ENCODE measurements at places on chromosomes 5 and 9.

GRCh38 chr5:122112063-122112462, 17.3 kb upstream of the ZNF474 start:
- DNase-seq, result no peak

DNA sequence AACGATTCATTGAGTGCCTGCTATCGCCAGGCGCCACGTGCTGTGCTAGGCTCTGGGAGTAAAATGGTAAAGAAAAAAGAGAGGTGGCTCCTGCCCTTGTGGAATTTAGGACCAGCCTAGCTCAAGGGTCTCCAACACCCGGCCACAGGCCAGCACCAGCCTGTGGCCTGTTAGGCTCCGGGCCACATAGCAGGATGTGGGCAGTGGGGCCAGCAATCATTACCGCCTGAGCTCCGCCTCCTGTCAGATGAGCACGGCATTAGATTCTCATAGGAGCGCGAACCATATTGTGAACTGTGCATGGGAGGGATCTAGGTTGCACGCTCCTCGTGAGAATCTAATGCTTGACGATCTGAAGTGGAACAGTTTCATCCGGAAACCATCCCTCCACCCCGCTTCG, 1.5 kb downstream of the RMRP start:
- DNase-seq, result no peak

DNA sequence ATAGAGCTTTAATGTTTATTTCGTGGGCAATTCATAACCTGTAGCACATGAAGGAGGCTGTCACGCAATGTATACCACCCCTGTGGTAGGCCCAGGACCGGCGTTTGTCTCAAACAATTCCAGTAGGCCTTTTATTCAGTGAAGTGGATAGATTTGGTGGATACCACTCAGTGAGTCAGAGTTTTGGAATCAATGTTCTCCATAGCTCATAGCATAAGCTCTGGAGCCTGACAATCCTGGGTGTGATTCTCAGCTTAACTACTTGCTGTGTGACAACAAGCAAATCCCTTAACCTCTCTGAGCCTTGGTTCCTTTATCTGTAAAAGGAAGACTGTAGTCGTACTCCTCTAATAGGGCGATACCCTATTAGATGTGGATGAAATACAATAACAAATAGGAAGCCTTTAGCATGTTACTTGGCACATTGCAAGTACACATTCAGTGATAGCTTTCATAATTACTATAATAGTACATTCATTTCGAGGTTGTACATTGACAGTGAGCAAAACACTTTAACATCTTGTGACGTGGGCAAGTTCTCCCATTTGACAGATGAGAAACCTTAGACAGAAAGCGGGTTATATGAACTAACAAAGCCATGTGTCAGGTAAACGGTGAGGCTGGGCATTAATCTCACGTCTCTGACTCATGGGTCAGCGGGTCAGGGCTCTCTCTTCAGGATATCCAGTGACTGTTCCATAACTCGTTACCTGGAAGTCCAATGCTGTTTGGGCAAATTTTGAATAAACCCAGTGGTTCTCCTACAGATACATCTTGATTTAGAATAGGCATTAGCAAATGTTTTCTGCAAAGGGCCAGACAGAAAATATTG, 130.8 kb downstream of the C9orf152 start:
- no peak for DNase-seq

DNA sequence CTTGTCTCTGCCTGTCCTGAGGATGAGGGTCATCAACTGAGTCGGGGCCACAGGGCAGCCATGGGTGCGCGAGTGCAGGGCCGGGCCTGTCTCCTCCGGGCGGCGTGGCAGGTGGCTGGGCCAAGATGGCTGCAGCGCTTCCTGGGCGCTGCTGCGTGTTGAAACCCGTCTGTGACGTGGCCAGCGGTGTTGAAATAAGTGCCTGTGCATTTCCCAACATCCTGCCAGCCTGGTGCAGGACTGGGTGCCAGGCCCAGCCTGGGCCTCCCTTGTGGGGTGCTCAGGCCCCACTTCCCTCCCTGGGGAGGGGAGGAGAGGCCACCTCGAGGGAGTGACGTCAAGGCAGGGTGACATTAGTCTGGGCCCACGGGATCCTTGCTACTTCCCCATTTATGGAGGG, 45.5 kb downstream of the RXRA start:
- DNase-seq, result no peak

- DNase-seq, result no peak
Observed at GRCh38 chr9:121143771-121144170, 57.9 kb downstream of the RAB14 start.

GRCh38 chr9:133254471-133254870, 20.5 kb downstream of the ABO start:
- DNase-seq, result no peak

DNA sequence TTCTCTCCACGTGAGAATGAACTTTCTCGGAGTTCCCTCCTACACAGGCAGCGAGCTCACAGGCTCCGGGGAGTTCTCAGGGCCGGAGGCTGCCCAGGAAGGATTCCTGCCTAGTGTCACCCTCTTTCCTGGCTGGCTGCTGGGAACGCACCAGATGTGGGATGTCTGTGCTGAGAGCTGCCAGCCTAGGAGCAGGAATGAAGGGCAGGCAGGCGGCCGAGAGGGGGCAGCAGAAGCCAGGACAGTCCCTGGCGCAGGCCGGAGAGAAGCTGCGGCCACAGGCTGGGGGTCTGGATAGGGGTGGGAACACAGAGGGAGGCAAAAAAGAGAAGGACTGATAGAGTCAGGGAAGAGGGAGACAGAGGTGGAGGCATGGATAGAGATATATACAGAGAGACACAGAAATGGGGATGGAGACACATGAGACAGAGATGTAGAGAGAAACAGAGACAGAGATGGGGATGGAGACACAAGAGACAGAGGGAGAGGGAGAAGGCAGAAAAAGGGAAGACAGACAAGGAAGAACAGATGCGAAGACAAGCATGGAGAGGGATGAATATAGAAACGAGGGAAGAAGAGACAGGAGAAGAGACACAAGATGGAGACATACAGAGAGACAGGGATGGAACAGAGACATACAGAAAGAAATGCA, 25.3 kb upstream of the ENHO start:
- no peak for DNase-seq

DNA sequence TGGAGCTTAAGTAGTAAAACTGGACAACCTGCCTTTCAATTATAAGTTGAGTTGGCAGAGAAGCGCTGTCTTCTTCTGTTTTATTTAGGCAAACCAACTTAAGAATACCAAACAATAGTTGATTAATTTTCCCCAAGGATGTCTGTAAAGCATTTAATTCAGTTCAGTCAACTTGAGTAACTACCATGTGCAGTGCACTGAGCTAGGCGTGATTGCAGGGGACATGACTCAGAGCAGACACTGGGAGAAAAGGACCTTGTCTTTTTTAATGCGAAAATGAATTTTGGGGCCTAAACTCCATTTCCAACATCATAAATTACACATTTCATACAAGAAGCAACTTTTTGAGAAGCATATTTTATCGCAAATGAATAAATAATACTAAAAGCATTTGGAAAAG, 66.3 kb downstream of the FBXL7 start:
- no peak for DNase-seq

GRCh38 chr5:6188344-6188743, 190.0 kb downstream of the MED10 start:
- no peak for DNase-seq

GRCh38 chr5:174527916-174528540, 196.4 kb upstream of the MSX2 start:
- DNase-seq, result no peak

- peak; percentile 7 for DNase-seq
Observed at GRCh38 chr5:10701567-10702039, 59.4 kb downstream of the DAP start.

DNA sequence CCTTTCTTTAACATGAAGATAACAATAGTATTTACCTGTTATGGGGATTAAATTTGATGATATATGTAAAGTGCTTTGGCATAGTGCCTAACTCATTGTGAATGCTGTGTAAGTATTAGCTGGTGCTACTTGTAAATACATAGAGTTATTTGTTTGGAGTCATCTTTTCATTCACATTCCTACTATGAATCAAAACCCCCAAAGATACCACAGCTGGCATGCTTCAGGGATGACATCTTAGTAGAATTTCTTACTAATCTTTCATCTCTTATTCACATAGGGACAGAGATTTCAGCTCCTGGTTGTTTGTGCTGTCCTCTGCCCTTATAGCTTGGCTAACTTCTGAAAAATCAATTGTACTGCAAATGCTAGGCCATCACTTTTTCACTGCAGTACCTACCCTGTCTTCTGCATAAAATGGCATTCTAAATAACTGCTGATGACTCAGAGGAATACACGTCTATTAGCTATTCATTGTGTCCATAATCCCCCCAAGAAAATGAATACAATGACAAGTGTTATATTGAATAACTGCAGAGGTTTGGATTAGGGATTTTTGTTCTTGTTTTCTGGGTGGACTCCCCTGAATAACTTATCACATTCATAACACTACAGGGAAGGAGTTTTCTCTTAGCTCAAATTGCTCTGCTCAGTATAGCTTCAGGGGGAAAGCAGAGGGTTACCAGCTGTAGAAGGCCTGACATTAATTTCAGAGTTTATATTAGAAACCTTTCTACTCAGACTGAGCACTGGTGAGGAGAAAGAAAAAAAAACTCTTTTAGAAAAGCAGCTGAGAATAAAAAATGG, 192.2 kb upstream of the C9orf72 start:
- no peak for DNase-seq

GRCh38 chr5:42429694-42430093, 6.5 kb downstream of the GHR start:
- no peak for DNase-seq

DNA sequence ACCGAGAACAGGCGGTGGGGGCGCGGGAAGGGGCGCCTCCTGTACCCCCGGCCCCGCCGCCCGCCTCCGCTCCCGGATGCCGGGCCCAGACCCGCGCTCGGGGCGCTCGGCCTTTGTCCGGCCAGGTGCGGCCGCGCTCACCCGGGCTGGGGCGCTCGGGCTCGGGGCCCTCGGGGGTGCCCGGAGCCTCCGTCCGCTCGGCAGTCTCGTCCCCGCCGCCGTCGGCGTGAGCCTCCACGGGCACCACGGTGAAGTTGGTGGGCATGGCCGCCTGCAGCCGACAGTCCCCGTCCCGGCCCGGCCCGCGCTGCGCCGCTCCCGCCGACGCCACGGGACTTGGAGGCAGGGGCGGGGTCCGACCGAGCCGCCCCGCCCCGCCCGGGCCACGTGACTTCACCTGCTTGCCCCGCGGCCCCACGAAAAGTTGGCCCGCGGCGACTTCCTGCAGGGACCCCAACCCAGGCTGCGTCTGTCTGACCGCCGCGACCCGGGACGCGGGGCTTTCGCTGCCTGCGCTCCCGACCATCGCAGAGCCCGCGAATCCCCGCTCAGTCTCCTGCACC, at the start of gene SLC12A7:
TSS of gene SLC12A7 (minus strand) at position 337 of the 563 bp plus-strand sequence. CDS start at position 265, 72 bp downstream.
- peak; percentile 72 for DNase-seq

DNA sequence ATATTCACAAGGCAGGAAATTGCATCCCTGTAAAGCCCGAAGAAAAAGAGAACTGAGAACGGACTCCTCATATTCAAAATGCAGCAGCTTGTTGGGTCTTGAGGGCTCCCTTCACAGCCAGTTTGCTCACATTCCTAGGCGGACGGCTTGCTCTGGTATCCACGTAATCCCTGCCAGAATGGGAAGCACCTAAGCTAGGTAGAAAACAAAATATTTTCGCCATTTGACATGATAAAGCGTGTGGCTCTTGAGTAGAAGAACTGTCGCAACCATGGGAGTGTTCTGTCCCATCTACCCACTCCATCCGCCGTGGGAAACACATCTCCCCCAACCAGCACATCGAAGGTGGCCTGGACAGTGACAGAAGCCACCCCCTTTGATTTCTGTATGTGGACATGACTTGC, 183.1 kb downstream of the GAS1 start:
- DNase-seq, result no peak

- no peak for DNase-seq
Observed at GRCh38 chr5:133453831-133454230, 158.5 kb downstream of the FSTL4 start.

DNA sequence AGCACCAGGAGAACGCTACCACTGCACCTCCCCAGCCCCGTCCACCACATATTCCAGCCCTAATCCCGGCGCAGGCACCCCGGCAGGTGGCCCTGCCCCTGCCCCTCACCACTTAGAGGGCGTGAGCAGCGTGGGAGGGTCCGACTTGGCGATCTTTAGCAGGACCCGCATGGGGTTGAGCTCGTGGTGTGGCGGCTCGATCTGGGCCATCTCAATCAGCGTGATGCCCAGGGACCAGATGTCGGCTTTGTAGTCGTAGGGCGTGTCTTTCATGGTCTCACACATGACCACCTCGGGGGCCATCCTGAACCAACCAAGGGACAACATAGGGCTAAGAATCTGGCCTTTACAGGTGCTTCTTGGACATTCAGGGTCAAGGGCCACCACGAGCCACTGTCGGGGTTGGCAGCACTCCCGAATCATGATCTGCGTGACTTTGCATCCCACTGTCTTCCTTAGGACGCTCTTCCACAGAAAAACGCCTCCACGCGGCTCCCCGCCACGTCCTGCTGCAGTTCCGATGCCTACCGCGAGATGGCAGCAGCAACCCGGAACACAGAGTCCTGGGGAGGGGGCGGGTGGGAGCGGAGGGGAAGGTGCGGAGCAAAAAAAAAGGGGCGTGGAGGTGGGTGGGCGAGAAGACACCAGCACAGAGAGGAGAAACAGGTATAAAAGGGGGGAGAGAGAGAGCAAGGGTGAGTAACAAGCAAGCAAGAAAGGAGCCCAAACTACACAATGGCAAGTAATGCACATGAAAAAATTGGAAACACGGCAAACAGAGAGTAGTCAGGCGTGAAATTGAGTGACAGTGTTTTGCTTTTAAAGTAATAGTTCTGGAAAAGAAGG, 81.3 kb downstream of the STK10 start:
- DNase-seq, result peak; percentile 20

GRCh38 chr5:36200513-36200912, 41.2 kb downstream of the NADK2 start:
- no peak for DNase-seq

- DNase-seq, result no peak
Observed at GRCh38 chr5:78537821-78538220, 110.8 kb downstream of the LHFPL2 start.

- DNase-seq, result no peak
Observed at GRCh38 chr5:144015961-144016360, 154.5 kb downstream of the YIPF5 start.

DNA sequence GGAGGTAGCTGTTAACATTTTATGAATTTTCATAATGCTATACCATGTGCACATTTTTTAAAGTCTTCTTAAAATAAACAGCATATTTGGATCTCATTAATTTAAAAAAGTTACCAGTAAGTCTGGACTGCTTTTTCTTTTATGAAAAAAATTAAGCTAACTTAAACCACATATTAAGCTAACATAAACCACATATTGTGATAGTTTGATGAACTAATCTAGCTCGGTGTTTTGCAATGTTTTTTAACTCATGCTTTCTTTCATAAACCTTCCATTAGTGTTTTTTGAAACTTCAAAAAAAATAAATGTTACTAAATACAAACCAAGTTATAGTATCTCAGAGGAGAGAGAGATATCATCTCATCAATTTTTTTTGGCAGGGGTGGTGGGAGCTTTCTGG, 26.5 kb downstream of the POLK start:
- no peak for DNase-seq

DNA sequence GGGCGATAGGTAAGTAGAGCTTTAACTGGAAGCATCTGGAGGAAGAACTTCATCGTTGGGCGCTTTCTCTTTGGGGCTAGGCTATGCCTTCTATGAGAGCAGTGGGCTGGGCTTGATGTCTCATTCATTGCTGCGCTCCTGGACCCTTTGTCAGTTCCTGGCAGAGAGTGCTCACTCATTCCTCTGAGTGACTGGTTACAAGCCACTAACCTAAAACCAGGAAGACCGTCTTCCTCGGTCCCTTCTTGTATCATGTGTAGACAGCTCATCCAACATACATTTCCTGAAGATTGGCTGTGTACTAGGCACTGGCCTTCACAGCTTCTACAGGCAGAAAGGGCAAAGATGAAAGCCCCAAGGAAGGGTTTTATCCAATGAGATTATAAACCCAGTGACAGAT, 6.4 kb downstream of the SWI5 start:
- DNase-seq, result no peak

GRCh38 chr9:5553211-5553610, 42.9 kb downstream of the PDCD1LG2 start:
- DNase-seq, result no peak

All from stimulated activated CD4-positive, alpha-beta T cell treated with anti-CD3 and anti-CD28 coated beads, Interleukin-15, amount 100 ng/mL, for 48 hours (primary cell).